ENCODE measurements at places on chromosomes 1 and 21.
A peak's percentile ranks its signal among the peaks of the same experiment; 100 is the strongest.

GRCh38 chr21:45020629-45021427 lies 53.6 kb upstream of the ADARB1 start:
- DNase-seq, result no peak

DNA sequence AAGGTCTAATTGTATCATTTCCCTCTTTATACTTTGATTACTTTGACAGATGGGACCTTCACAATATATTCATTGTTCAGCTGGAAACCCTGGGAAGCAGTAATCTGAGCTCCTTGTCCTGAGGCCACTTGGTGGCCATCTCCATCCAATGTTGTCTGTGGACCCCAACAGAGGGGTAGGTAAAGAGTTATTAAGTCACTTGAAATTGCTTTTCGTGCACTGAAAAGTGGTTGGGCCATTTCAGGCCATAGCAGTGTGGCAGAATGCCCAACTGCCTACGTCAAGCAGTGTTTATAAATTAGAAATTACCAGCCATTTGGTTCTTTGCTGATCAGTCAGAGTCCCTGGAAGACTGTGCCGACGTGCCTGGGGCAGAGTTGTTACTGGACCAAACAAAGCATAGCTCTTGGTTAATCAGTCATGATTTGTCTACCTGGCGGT lies 308.3 kb upstream of the USP25 start:
- DNase-seq, result no peak

- peak; percentile 33 for DNase-seq
These were observed 44.9 kb downstream of the SYT6 start for GRCh38 chr1:114108751-114109255.

- DNase-seq, result no peak
These were observed 87.9 kb downstream of the ARHGEF10L start for GRCh38 chr1:17627239-17628052.

DNA sequence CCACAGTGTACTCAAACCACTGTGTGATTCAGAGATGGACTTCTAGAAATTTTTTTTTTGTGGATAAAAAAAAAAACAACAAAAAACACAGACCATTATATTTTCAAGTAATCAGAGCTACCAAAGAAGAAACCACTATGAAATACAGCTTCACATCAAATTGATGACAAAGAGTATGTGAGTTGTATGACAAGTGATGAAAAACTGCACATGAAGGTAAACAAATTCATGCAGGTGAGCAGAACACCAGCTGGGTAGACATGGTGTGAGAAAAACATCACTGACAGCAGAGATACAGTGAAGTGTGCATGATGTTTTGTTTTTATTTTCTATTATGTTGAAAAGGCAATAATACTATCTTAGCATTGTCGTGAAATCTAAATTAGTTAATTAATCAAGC lies 8.0 kb upstream of the PTPRC start:
- DNase-seq, result no peak

- peak; percentile 79 for DNase-seq
These were observed 177.7 kb upstream of the EDN2 start for GRCh38 chr1:41662061-41662764.

GRCh38 chr1:197464044-197464443 lies 196.0 kb downstream of the CRB1 start:
- DNase-seq, result no peak

GRCh38 chr1:234069760-234070159 lies 165.3 kb downstream of the SLC35F3 start:
- no peak for DNase-seq

- peak; percentile 90 for DNase-seq
These were observed 1.2 kb downstream of the MAP3K6 start for GRCh38 chr1:27365372-27366112.

GRCh38 chr21:32300117-32300681 lies 1.5 kb downstream of the MRAP start:
- no peak for DNase-seq

All from GM12892 (cell line).